ENCODE measurements at places on chromosomes 4 and X.

DNA sequence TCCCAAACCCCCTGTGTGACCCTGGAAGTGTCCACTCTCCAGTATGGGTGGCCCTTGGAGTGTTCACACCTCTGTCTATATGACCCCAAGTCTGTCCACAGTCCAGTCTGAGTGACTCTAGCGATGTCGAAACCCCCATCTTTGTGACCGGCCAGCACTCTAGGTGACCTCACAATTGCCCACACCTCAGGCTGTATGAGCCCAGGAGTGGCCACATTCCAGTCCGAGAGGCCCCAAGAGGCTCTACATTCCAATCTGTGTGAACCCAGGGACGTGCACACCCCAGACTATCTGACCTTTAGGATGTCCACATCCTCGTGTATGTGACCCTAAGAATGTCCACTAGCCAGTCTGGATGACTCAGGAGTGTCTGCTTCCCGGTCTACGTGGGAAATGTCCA is 7.3 kb upstream of the GLOD5 start:
- DNase-seq: no peak

DNA sequence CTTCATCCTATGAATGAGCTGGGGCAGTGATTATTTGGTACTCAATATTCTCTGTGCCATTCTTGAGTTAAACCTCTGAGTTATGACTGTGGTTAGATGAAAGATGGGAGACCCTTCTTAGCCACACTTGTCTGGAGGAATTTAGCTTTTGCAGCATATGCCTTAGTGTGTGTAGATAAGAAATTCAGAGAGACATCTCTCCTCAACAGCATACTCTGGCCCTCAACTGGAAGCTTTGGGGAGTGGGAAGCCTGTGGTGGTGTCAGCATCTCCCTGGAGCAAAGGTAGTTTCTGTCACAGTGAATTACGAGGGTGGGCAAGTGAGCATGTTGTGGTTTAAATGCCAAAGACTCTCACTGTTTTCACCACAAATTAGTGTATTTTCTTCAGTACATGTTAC is 58.7 kb downstream of the UGT2A3 start:
- no peak for DNase-seq

DNA sequence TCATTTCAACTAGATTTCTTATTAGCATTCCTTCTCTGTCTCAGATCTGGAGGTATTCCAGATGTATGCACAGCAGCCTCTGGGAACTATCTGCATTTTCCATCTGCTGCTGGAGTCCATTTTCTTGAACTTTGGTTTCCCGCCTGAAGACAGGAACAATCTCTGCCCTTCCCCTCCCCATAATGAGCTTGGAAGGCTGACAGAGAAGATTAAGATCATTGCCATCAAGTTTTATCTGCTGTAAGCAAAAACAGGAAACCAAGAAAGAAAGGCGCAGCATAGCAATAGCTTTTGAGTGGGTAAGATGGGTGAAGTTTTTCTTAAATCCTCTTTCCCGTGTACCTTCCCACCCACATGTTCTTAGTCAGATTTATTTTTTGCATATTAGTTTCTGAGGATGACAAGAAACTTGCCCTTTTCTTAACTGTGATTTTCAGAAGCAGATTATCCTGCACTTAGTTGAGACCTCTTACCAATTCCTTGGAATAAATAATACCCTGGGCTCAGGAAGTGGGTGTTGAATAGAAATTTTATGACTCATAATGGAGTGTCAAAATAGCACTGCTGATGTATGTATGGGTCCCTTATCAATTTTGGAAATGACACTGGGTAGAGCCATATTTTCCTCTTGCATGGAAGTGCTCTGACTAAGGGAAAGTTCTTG is 78.3 kb downstream of the CT47B1 start:
- no peak for DNase-seq

DNA sequence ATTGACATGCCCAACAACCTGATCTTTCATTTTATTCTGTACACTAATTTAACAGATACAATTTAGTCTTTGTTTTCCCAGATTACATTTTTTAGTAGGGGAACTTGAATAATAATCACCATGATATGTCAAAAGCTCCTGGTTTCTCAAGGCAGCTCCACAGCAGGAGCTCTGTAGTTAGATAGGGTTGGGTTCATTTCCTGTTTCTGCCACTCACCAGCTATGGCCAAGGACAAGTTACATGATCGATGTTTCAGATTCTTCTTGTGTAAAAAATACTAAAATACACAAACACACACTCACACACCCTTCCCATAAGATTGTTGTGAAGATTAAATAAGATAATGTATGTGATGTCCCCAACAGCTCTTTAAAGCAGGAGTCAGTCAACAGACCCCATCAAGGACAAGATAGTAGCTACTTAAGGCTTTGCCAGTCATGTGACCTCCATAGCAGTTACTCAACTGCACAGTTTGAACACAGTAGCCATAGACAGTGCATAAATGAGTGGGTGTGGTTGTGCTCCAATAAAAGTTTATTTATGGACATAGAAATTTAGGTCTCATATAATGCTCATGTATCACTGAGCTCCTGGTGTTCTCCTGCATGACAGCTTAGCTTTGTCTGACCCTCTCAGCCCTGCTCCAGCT is 18.4 kb downstream of the GUCY1A1 start:
- DNase-seq: no peak

DNA sequence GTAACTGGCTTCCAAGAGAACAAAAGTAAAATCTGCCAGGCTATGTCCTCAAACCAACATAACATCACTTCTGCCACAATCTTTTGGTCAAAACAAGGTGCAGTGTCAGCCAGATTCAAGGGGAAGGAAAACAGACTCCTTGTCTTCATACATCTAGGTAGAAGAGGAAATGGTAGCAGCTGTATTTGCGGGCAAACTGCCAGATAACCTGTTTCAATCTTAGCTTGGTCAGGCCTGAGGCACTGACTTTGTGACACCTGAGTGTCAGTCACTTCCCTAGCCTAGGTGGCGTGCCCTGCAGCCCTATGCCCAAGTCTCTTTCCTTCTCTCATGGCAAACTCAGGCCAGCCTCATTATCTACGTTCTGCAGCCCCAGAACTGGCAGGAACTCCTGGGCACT is 146.2 kb upstream of the JADE1 start:
- DNase-seq: no peak

All from ovary (tissue), 10 donors.